Fibroblast of skin of right quadriceps (primary cell): ENCODE measurements at places on chromosomes 5 and 9.

- peak; percentile 83 for DNase-seq
Measured at GRCh38 chr9:70563431-70564204, 149.2 kb upstream of the KLF9 start.

GRCh38 chr9:95494022-95494415, 22.8 kb downstream of the PTCH1 start:
- no peak for DNase-seq

GRCh38 chr5:15627647-15628046, 127.7 kb downstream of the FBXL7 start:
- DNase-seq: no peak

DNA sequence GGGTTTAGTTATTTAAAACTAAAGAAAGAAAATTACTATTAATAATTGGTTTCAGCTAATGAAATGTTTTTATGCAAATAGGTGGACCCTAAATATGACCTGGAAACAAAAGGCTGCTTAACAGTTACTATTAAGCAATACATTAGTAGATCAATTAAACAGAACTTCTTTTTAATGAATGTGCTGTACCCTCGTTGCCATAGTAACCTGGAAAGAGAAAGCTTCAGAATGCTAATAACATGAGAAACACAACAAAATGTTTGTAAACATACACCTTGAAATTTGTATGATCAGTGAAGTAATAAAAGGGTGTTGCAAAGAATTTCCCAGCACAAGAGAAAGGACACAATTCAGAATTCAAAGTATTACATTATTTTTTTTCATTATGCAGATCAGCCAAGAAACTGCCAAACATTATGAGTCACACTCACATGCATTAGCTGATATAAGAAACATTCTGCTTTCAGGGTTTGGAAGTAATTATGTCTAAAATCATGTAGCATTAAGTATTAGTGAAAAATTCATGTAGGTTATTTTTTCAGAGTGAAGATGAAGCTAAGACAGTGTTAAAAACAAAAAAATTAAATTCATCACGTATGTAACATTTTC, 348.3 kb downstream of the ISL1 start:
- DNase-seq: no peak

DNA sequence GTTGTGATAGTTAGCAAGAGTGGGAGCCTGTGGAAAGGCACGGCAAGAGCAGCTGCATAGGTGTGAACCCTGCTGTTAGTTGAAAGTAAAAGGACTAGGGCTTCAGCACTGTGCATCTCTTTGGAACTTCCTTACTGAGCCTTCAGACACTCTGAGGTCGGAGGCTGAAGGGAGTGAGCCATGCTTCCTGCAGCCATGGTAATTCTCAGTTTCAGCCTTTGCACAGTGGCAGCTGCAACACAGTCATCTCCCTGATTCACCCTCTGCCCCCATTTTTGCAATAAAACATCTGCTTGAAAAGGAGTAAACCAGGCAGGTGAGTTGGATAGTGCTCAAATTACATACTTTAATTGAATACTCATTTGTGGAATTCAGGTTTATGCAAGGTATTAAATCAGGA, 6.5 kb upstream of the TLE4 start:
- no peak for DNase-seq

DNA sequence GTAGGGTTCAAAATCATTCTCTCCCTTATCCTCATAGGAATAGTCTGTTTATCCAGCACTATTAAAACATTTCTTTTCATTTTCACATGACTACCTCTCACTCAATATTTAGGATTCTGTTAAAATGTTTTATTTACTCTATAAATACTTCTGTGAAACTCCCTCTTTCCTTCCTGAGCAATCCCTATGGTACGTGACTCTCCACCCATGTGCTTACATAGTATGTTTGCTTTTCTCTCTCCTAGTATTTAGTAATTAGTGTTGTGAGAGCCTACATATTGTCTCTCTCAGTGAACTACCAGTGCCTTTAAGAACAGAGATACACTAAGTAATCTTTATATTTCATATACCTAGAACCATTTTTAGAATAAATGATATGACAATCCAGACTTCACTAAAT, 46.0 kb downstream of the PTPRD start:
- no peak for DNase-seq

DNA sequence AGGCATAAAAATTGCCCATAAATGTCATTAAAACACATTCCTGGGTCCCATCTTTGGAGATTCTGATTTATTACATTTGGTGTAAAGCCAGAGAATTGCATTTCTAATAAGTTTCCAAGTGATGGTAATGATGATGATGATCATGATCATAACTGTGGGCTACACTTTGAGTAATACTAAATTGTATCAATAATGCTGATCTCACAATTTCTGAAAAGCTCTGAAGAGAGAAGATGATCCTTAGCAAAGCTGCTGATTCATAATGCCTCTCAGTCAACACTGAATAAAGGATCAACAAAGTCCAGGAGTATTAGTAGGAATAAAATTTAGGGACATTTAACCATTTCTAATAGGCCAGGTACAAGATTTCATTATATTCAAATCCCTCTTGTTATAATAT, 434.5 kb downstream of the CAAP1 start:
- no peak for DNase-seq

DNA sequence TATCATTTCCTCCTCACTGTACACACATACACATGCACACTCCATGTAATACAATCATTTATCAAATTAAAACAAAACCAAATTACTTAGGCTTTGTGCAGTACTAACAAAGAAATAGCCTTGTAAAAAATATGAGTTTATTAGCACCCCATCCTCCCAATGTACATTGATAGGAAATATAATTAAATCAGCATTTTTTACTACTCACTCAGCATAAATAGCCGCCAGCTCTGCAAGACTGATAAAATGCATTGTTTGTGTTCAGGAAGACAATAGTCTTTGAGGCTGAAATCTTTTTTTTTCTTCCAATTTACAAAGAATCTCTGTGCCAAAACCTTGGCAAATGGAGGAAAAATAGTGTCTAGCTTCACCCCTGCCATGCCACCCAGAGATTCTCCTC, 497.6 kb upstream of the ADAMTS16 start:
- DNase-seq: no peak

DNA sequence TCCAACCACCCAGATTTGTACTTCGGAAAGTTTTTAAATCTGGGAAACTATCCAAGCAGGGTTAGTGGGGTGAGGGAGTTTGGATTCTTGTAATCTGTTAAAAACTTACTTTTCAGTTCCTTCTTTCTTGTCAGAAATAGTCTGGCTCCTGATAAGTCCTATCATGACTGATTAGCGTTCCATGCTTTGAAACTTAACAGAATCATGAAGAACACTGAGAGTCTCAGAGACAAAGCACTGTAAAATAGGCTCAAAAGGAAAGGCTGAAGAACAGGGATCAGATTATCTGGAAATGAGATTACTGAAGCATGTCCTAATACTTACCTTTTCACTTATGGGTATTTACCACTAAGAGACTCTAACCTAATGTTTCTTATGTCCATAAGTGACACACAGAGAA, 242.5 kb downstream of the ARRDC3 start:
- no peak for DNase-seq

DNA sequence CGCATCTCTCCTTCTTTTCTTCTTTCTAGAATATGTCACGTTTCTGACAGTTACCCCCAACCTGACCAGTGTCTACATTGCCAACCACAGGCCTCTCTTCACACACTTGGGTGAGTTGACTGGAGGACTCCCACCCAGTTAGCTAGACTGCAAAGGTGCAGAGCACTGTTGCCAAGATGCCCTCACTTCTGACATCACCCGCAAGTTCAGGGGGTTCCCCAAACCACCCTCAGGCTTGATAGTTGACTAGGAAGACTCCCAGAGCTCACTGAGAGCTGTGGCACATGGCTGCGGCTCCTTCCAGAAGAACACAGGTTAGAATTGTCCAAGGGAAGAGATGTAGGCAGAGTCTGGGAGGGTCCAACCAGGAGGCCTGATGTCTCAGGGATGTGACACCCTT, 17.2 kb downstream of the ADAMTS13 start:
- no peak for DNase-seq

- DNase-seq: no peak
Measured at GRCh38 chr5:107458322-107458721, 212.4 kb downstream of the EFNA5 start.

GRCh38 chr9:123996731-123997421, 14.7 kb upstream of the LHX2 start:
- DNase-seq: no peak

DNA sequence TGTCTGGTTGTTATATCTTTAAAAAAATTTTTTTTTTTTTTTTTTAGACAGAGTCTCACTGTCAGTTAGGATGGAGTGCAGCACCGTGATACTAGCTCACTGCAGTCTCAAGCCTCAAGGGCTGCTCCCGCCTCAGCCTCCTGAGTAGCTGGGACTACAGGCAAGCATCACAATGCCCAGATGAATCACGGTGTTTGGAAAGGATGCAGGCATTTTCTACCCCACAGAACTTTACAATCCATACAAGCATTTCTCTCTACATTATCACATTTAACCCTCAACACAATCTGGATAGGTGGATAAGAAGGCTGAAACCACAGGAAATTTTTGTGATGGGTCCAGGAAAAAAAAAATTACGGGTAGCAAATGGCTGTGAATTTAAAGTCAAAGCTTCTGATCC, 5.8 kb upstream of the PCA3 start:
- DNase-seq: no peak

GRCh38 chr9:18127499-18127875, 346.5 kb upstream of the ADAMTSL1 start:
- DNase-seq: no peak

DNA sequence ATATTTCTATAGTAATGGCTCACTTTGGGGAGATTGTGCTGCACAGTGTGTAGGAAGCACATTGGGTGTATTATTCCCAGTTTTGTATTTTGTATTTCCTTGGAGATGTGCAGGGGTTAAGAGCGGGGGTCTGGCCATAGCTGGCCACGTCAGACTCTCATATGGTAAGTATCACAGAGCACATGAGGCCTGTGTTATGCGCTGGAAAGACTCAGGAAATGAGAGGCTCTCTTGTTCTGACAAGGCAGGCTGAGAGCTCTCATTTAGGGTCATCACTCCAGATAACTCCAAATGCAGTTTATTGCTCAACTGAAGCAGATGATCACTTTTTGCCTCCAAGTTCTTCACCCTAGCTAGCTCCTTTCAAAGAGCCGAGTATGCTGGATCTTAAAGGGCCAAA, 205.7 kb downstream of the NTRK2 start:
- DNase-seq: no peak

- peak; percentile 3 for DNase-seq
Measured at GRCh38 chr5:64158827-64159226, 6.8 kb upstream of the RNF180 start.

- no peak for DNase-seq
Measured at GRCh38 chr9:108816037-108816436, 39.7 kb downstream of the ACTL7B start.

GRCh38 chr9:123745451-123745850, 184.5 kb downstream of the DENND1A start:
- no peak for DNase-seq

DNA sequence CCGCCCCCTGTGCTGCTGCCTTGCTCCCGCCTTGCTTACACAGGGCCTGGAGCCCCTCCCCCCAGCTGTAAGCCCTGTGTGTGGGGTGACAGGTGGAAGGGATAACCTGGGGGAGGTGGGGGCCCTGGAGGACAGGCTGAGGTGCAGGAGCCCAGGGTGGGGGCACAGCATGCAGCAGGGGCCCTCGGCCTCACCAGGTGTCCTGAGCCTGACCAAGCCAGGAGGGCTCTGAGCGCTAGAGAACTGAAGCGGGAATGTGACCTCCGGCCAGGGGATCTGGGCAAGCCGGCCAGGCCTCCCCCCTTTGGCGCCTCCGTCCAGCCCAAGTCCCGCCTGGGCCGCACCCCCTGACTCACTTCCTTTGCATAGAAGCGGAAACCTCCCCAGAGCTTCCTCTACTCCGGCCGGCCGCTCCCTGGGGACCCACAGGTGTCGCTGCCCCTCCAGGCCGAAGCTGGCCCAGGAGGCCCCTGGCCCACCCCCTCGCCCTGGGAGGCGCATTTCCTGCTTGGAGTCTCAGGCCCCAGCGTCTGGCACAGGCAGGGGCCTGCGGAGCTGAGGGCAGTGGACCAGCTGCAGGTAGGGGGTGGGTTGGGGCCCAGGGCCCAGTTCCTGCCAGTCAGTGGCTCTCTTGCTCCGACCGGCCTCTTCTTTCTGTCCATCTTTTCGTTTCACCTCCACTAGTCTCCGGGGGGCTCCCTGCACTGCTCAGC, at the start of gene TOR4A:
Gene TOR4A, plus strand, starts transcription at position 398 of the 713 bp plus-strand sequence. CDS start 964 bp downstream, outside the sequence.
- DNase-seq: peak; percentile 48

- DNase-seq: no peak
Measured at GRCh38 chr5:151167022-151167421, 9.4 kb upstream of the ANXA6 start.

GRCh38 chr5:162230348-162230747, 162.8 kb downstream of the GABRG2 start:
- no peak for DNase-seq

DNA sequence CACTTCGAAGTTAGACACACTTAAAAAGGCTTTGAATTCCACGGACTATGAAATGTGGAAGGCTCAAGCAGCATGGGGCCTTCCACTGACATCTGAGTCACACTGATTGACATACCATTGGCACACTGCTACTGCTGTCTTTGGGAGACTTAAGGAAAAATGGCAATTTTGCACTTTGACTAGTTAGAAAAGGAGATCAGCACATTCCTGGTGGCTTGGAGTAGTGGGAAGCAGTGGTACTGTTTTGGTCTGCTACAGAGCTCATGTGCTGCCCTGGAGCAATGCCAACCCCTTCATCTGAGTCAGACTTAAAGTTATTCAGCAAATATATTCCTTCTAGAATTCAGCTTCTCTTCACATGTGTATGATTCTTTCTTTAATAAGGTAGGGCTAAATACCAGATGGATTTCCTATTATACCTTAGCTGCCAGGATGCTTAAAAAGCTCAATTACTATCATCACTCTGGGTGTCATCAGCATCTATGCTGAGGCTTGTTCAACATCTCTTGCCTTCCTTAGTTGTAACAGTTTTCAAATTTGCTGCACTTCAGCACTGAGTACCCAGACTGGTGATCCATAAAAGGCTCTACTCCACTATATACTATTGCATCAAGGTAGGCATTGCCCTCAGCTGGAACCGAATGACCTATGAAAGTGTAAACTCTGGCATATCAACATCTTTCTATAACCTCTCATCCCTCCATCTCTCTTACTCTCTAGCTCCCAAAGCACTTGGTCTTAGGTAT, 42.3 kb upstream of the MOCS2 start:
- peak; percentile 94 for DNase-seq

- no peak for DNase-seq
Measured at GRCh38 chr9:134987906-134988700, 70.4 kb upstream of the FCN1 start.

- no peak for DNase-seq
Measured at GRCh38 chr9:37565661-37566618, 10.2 kb downstream of the FBXO10 start.
